COLO829 (cell line): ENCODE measurements at places on chromosomes 3 and 15.

- no peak for DNase-seq
Observed at GRCh38 chr3:43448098-43448497, 161.8 kb downstream of the SNRK start.

GRCh38 chr3:46508850-46509591, 11.2 kb downstream of the RTP3 start:
- no peak for DNase-seq

DNA sequence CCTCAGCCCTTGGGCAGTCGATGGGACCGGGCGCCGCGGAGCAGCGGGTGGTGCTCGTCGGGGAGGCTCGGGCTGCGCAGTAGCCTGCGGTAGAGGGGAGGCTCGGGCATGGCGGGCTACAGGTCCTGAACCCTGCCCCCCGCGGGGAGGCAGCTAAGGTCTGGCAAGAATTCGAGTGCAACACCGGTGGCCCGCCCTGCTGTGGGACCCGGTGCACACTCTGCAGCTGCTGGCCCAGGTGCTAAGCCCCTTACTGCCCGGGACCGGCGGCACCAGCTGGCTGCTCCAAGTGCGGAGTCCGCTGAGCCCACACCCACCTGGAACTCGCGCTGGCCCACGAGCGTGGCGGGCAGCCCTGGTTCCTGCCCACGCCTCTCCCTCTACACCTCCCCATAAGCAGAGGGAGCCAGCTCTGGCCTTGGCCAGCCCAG, 377.7 kb upstream of the RBMS3 start:
- DNase-seq: no peak

- no peak for DNase-seq
Observed at GRCh38 chr15:34242331-34242710, 17.5 kb downstream of the EMC4 start.

DNA sequence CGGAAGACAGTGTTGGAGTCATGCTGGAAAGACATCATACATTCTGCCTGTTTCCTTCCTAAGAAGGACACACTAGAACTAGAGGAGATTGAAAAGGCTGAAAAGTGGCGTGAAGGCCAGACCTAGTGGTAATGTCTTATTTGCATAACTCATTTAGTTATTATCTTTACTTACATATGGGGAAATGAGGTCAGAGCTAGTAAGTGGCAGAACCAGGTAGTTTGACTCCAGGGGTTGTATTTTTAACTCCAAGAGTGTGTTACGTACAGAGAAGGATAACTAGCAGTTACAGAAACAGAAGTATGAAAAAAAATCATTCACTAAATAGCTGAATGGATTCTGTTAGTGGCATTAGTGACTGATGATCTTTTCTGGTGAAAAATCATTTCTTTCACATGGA, 108.0 kb downstream of the MITF start:
- DNase-seq: no peak

DNA sequence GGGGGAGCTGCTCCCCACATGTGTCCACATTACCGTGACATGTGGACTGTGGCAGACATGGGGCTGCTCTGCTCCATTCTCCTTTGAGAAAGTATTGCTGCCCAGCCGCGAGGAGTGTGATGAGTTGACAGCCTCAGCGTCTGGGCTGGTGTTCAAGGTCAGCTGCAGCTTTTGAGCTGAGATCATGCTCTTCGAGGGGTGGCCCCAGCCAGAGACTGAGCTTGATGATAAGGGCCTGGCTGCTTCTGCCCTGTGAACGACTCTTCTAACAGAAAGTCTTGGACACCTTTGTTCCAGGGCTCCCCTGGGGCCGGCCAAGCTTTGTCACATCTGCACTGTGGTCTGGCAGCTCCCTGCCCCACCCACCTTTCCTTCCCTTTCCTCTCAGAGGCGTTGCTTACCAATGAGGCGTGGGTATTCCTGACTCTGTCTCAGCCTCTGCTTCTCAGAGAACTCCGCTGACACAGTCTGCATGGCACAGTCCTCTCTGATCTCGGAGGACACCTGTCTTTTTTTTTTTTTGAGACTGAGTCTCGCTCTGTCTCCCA, 86.6 kb downstream of the CHRD start:
- DNase-seq: no peak

GRCh38 chr15:89802986-89803824, 11.4 kb downstream of the ANPEP start:
- no peak for DNase-seq
